ENCODE measurements at places on chromosomes 2 and 18.

DNA sequence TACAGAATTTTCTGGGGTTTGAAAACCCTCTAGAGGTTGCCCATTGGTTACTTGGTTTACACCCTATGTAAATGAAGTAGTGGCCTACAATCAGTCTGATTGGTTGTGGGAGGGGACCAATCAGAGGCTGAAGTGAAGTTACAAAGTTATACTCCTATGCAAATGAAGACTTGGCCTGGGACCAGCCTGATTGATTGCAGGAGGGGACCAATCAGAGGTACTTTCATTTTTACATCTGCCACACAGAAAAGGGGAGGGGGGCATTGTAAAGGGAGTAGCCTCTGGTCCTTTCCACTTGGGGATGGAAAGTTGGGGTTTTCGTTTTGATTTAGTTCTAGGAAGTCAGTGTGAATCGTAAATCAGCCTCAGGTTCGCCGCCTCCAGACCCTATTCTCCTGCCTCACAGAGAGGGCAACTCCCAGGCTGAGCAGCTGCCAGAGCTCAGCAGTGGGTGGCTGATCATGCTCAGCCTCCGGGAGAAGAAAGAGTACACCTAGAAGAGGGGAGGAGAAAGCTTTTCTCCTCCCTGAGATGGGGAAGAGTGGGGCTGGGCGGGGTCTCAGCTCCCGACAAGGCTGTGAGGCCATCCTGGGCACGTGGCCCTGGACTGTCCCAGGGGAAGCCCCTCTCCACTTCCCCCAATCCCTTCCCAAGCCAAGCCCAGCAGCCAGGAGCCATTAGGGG lies 372.5 kb downstream of the GALR1 start:
- no peak for DNase-seq

DNA sequence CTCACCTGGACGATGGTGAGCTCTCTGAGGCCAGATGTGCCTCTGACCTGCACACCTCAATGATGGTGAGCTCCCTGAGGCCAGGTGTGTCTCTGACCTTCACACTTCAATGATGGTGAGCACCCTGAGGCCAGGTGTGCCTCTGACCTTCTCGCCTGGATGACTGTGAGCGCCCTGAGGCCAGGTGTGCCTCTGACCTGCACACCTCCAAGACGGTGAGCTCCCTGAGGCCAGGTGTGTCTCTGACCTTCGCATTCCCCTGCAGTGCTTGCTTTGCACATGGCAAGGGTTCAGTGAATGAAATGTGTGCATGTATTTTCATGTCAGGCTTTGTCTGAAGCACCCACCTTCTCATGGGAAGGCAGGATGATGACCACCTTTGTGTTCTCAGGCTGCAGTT lies 95.5 kb downstream of the PTGR3 start:
- no peak for DNase-seq

DNA sequence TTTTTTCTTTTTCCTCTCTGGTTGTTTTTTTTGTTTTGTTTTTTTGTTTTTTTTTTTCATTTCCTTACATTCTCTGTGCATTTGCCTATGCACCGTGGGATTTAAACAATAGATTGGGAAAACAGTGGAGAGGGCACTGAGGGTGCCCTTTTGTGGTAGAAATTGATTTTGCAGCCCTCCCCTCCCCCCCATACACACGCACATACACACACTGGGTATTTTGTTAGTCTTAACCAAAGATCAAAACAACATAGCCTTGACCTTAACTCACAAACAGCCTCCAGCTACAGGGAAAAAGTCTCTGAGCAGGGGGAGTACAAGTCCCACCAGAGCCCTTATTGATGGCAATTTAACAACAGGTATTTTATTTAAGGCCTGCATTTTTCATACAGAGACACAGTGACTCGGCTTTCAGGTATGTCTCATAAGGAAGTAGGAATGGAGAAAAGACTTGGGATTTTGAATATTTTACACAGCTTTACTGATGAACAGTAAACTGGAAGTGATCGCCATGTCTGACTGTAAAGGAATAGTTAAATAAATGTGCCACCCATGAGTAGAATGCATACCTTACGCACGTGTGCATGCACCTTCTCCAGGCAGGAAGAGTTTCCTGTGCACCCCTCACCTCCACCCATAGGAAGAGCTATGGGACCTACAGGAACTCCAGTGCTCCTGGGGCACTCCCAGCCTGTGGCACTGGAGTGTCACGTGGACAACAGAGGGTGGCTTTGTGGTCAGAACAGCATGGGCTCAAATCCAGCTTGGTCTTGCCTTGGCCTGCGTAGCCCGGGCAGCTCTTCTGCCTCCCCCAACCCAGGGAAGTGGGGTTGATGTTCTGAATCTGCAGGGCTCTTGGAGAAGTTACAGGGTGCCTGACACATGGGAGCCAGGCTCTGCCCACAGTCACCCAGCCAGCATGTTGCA lies 266.4 kb downstream of the ANAPC1 start:
- DNase-seq: no peak

DNA sequence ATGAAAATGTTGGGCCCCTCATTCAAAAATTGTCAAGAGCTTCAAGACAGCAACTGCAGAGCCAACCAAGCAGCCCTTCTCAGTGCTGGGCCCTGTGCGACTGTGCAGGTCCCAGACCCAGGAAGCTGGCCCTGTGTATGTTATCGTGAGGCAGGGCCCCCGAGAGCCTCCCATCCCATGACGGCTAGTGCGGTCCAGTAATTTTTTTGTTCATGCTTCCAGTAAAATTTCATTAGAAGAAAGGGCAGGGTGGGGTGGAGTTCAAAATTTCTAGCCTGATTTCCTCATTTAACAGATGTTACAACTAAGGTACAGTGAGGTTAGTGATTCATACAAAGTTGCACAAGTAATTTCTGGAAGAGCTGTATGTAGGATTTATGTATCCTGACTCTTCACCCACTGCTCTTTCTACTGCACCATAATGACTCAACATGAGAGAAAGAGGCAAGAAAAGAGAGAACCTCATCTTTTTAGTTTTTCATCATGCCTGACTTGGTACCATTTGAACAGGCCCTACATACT lies 105.5 kb downstream of the ZEB2 start:
- DNase-seq: no peak

Data from cerebellar nuclear complex (tissue), 1 donor.